Epithelial cell of proximal tubule (primary cell): ENCODE measurements at places on chromosomes 5 and 9.

DNA sequence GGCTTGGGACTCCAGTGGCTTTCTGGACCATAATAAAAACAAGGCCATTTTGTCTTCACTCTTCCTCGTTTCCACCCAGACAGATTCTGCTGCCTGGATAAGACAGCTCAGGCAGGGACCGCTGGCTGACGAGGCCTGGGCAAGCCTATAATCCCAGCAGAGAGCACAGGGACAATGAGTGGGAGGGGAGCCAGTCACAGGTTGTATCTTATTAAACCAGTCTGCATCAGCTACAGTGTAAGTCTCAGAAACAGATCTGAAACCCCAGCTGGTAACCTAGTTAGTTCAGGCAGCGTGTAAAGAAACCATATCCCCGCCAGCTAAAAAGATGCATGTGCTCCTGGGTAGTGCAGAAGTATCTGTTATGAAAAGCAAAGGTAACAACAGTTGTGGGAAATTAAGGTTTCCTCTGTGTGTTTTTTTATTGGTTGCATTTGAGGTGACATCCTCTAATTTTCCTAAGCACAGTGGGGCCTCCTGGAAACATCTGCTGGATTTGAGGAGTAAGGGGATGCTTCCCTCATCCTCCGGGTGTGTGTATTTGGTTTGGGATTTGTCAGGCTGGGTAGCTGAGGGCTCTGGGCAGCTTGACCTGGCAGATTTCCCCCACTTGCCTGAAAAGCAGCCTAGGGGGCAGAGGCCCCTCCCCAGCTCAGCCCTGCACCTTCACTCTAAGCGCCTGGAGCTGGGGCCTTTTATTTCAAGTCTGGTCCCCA lies 15.2 kb upstream of the TAL2 start:
- DNase-seq, result no peak

GRCh38 chr9:128551657-128552152 lies 682 bp upstream of the SPTAN1 start:
- no peak for DNase-seq

- no peak for DNase-seq
Measured at GRCh38 chr5:59768152-59769040, 125.1 kb downstream of the PDE4D start.

GRCh38 chr9:129290606-129291005 lies 112.5 kb upstream of the IER5L start:
- DNase-seq, result no peak

GRCh38 chr5:178793151-178793550 lies 62.7 kb upstream of the ZNF354A start:
- DNase-seq, result no peak

- DNase-seq, result peak; percentile 75
Measured at GRCh38 chr5:148446611-148447010, 62.9 kb downstream of the FBXO38 start.

GRCh38 chr9:126650404-126651341 lies 36.9 kb downstream of the LMX1B start:
- DNase-seq, result no peak
